CD4-positive, alpha-beta T cell treated with Interleukin-4 for 1 hour (primary cell): ENCODE measurements at places on chromosomes 7 and 10.

- no peak for DNase-seq
These were observed 93.7 kb upstream of the DNAAF5 start for GRCh38 chr7:632831-633210.

DNA sequence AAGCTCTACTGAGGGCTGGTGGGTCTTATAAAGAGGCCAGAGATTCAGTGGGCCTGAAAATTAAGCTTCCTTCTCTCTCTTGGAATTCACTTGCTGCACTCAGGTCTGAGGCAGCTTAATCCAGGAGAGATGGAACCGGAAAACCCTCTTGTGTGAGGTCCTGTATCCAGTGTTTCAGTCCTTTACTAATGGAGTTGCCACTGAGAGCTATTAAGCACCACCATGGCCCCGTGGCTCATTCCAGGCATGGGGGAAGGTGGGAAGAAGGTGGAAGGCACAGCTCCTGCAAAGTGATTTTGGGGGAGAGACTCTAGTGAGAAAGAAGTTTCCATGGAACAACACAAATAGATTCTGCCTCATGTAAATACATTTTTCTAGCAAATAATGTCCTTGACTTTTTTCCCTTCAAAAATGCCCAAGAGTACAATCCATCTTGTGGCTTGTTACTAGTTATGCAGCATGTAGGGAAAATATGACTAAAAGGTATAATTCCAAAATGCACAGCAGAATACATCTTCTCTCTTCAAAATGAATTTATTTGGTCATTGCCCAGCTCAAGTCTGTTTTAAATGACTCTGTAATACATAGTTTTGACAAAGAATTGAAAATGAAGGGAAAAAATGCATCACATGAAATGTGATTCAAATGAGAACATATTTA lies 46.7 kb upstream of the FOXI2 start:
- no peak for DNase-seq

DNA sequence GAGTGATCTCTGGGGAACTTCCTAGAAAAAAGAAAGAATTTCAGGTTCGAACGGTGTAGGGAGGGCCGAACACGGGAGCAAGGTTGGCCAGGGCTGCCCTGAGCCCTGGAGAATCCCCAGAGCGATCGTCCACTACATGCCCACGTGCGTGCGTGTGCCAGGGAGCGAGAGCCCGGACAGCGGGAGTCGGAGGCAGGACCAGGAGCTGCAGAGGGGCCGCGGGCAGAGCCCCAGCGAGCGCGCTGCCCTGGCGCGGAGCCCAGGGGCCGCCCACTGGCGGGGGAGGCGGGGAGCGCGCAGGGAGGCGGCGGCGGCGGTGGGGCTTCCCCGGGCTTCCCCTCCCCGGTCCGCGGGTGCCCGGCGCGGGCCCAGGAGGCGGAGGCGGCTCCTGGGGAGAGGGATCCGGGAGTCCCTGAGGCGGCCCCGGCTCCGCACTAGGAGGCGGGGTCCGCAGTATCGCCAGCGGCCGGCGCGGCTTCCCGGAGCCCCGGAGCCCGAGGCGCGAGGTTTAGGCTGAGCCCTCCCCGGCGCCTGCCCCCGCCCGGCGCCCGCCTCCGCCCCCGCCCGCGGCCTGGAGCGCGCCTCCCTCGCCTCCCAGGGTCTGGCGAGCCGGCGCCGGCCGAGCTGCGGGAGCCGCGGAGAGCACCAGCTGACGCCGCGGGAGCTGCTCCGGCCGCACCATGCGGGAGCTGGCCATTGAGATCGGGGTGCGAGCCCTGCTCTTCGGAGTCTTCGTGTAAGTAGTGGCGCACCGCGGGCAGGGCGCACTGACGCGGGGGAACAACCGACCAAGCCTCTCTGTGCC lies at the start of gene PLPP4:
PLPP4 (plus strand) TSS at position 602 of the 805 bp plus-strand sequence; CDS start at position 681, 79 bp downstream.
- DNase-seq = no peak

DNA sequence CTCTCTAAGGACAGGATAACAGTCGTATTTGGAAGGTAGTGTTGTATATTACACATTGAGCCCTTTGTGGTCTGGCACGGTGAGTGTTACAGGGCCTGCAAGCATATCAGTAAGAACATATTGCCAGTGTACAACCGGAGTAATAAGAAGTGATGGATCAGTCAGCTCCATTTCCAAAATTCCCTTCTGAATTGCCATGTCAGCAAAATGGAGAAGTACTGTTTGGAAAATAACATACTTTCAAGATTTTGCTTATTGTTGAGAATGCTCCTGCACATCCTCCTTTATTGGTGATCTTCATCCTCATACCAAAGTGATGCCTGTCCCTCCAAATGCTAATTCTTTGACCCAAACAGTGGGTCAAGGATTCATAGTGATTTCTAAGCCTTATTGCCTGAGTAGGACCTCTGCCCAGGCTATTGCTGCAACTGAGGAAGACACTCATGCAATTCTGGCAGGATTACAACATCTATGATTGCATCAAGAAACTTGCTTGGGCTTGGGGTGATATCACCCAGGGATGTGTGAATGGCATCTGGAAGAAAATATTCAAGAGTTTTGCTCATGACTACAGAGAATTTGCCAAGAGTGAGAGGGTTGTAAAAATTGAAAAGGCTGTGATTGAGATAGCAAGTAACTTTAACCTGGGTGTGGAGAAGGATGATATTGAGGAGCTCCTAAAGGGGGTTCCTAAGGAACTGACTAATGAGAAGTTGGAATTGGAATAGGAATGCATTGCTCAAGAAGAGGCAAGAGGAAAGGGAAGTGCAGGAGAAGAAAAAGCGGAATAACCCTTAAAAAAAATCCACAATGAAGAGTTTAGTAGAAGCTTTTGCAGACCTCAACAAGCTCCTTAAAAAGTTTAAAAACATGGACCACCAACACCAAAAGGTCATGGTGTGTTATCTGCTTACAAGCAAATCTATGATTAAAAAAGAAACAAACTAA lies 452.2 kb upstream of the SORCS1 start:
- DNase-seq = no peak

DNA sequence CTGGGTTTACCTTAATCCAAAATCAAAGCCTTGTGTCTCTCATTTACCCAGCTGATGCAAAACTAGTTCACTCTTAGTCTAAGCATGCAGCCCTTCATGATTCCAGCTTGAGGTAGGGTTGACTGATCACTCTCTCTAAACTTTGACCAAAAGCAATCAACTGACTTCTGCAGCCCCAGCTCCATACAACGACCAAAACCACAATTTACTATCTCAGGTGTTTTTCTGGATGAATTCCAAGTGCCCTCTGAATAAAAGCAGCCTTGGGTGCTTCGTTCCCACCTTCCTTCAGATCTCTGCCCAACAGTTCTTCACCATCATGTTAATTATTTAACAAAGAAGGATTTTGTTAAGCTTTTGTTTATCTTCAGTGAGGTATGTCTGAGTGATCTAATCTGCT lies 62.6 kb downstream of the CCDC6 start:
- DNase-seq = no peak

- no peak for DNase-seq
These were observed 64.5 kb upstream of the NFE2L3 start for GRCh38 chr7:26087321-26088091.

DNA sequence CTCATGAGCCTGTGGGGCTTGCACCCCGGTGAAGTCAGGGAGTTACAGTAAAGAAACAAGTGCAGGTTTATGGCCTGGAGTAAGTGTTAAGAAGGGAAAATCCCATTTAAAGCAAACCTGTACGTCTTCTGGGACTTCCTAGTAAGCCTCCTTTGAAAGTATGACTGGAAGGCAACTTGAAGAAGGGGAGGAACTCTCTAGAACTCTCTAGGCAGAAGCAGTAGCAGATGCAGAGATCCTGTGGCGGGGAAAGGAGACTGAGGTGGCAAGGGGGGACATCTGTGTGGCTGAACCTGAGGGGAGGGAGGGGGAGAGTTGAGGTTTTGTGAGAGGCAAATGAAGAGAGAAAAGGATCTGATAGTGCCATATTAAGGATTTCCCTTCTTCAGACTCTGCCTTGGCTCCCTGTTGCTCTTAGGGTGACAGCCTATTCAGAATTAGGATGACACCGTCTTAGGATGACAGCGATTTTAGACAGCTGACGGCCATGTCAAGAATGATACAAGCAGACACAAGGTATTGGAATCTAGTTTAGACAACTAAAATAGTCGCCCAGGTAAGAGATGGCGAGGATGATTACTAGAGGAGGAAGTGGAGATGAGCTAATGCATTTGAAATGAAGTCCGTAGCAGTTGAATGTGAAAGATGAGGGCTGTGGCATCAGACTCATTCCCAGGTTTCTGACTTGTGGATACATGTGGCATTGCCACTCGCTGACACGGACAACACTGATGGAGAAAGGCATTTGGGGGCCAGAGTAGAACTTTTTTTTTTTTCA lies 29.0 kb downstream of the CUL1 start:
- DNase-seq = no peak

DNA sequence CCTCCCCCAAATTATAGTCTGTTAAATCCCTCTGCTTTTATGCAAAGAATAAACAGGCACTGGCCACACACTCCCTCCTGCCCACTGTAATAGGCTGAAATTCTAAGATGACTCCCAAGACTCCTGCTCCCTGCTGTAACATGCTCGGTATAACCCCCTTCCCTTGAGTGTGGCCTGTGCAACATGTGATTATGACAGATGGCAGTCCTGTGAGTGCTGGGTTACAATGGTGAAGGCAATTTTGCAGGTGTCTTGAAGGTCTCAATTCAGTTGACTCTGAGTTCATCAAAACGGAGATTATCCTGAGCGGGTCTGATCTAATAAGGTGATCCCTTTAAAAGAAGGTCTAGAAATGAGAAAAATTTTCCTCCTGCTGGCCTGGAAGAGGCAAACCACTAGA lies 55.9 kb downstream of the CREB3L2 start:
- DNase-seq = no peak

DNA sequence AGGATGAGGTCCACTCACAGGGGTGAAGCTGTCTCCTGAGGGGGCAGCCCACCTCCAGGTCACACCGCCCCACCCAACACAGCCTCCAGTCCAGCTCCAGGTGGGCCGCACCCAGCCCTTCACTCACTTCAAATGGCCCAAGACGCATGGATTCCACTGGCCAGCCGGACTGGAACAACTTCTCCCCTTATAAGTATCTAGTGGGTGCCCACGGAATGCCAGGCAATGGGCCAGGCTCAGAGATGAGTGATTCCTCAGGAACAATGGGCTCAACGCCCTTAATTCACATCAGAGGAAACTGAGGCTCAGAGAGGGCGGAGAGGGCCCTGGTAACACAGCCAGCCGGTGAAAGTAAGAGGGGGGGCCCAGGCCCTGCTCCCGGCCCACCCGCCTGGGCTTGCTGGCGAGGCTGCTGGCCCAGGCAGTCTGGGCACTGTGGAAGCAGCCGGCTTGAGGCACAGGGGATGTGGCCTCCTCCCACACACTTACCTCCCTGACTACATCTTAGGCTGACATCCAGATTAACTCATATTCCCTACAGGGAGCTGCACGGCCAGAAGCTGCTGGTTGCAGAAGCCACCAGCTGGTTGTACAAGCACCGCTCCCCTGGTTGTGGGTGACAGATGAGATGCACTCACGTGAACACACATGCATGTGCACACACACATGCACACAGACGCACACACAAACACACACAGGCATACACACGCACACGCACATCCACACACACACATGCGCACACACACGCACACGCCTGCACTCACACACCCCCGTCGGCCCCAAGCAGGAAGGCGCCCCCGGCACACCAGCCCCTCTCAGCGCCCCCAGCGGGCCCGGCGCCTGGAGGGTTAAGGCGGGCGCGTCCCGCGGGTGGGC lies 1.0 kb upstream of the FAM20C start:
- no peak for DNase-seq

DNA sequence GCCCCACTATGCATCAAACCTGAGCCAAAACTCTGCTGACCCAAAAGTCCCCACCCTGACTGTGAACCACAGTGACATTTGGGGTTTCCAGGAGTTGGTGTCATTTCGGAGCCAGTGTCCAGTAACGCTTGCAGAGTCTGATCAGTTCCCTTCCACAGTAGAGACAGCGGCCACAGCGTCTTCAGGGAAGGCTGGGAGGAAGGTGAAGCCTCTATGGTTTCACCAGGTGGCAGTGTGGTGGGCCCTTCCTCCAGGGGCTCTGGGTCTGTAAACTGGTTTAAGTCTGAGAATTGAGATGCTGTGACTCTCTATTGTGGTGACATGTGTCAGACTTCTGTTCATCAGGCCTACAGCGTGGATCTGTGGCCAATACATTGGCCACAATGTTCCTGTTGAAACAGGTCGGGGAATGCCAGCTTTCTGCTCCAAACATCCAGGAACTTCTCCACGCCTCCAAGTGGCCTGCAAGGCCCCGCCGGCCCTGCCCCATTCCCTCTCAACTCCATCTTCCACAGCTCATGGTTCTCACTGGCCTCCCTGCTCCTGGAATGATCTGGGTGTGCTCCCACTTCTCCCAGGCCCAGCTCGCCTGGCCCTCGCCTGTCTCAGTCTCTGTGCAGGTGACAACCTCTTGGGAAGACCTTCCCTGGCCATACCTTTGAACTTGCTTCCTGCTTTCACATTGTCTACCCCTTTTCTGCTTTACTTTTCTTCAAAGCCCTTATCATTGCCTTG lies 124.5 kb upstream of the FAM20C start:
- DNase-seq = peak; percentile 8

DNA sequence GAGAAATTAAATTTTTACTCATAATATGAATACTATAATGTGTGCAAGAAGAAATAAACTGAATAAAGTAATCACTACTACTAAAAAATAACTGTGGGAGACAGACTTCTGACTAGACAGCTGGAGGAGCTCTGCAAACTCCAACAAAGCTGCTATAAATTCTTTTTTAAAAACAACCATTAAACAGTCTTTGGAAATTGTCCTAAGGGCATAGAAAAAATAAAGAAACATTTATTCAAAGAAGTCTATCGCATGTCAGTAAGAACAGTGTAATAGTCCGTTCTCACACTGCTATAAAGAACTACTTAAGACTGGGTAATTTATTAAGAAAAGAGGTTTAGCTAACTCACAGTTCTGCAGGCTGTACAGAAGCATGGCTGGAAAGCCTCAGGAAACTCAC lies 56.0 kb downstream of the ZPBP start:
- DNase-seq = no peak

DNA sequence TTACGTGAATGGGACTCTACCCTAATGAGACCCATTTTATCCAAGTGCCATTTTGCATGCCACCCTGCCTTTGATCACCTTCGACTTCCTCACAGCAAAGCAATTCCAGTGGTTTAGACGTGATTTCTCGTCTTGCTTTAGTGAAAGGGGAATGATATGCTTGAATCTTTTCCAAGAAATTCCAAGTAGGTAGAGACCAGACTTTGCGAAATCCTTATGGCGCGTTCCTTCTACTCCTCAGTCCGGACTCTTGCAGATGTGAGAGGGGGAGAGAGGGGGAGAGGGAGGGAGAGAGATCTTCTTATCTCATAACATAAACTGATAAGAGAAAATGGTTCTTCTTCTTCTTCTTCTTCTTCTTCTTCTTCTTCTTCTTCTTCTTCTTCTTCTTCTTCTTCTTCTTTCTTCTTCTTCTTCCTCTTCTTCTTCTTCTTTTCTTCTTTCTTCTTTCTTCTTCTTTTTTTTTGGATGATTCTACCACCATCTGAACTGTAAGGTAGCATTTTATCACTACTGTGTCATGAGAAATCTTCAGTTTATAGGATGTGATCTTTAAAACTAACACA lies 883 bp downstream of the SPAG6 start:
- no peak for DNase-seq

GRCh38 chr7:44066494-44067063 lies 1.2 kb upstream of the PGAM2 start:
- no peak for DNase-seq
